Mucosa of descending colon (tissue), 3 donors: ENCODE measurements at places on chromosomes 4 and X.

GRCh38 chr4:118280501-118281218 is 72.1 kb downstream of the PRSS12 start:
- no peak for DNase-seq

GRCh38 chrX:6449946-6450345 is 85.0 kb downstream of the VCX3A start:
- no peak for DNase-seq

GRCh38 chr4:123950530-123950929 is 553.9 kb downstream of the SPRY1 start:
- no peak for DNase-seq

- DNase-seq: no peak
Observed at GRCh38 chr4:92189146-92189545, 114.6 kb upstream of the GRID2 start.

DNA sequence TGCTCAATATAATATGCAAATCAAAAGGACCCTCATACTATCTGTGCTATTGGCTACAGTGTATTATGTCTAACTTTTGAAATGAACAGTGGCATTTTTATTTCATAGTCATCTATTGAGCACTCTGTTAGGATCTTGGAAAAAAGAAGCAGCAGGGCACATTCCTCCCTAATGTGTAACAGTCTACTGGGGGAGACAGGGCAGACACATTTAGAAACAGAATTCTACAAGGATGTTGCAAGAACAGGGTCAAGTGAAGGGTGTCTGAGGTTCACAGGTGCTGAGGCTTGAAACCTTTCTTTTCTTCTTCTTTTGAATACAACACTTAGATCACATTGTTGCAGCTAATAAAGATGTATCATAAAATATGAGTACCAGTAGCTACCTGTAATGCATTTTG is 129.7 kb upstream of the SLC4A4 start:
- no peak for DNase-seq

- no peak for DNase-seq
Observed at GRCh38 chrX:16855363-16856075, 14.6 kb downstream of the RBBP7 start.

GRCh38 chr4:153038623-153039311 is 102.6 kb downstream of the FHDC1 start:
- DNase-seq: no peak

GRCh38 chr4:109155682-109156283 is 146.7 kb downstream of the COL25A1 start:
- DNase-seq: no peak

GRCh38 chr4:38284294-38285030 is 324.3 kb downstream of the PTTG2 start:
- DNase-seq: no peak

GRCh38 chr4:95129031-95129430 is 371.3 kb downstream of the BMPR1B start:
- DNase-seq: no peak

- no peak for DNase-seq
Observed at GRCh38 chrX:99653352-99653751, 756.7 kb downstream of the PCDH19 start.

DNA sequence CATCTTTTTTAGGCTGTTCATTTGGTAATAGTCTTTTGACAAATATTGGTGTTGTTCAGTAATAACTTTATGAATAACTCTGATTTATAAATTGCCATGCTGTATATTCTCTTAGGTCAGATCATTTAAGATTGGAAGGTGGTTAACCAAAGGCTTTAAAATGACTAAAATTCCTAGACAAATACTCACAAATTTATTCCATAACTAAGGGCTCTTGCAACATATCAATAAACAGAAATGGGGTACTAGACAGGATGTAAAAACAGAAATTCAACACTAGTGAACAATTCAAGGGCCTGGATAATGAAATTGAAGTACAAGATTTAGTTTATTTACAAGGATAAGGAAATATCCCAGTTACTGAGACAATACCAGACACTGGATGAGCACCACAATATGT is 328.6 kb downstream of the PCDH19 start:
- no peak for DNase-seq

- no peak for DNase-seq
Observed at GRCh38 chr4:99047710-99048109, 40.9 kb downstream of the ADH5 start.

GRCh38 chr4:168164045-168164444 is 71.7 kb downstream of the ANXA10 start:
- no peak for DNase-seq

DNA sequence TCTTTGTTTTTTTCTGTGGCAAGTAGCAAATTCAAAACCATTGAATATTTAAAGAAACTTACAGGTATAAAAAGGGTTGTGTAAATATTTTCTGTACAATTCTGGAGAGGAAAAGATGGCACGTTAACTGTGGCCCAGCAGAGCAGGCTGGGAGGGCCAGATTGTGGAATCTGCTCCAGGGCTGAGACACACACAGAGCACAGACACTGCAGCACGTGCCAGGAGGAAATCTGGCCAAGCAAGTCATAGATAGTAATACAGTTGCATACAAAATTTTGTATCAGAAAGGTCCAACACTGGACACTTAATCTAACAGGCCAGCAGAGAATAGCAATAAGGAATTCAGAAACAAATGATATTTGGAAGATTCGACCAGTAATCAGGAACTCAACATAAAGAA is 763.7 kb downstream of the PDHA2 start:
- DNase-seq: no peak

- no peak for DNase-seq
Observed at GRCh38 chrX:40459571-40460158, 121.1 kb upstream of the ATP6AP2 start.

GRCh38 chrX:72114306-72114705 is 17.4 kb downstream of the RTL5 start:
- no peak for DNase-seq

DNA sequence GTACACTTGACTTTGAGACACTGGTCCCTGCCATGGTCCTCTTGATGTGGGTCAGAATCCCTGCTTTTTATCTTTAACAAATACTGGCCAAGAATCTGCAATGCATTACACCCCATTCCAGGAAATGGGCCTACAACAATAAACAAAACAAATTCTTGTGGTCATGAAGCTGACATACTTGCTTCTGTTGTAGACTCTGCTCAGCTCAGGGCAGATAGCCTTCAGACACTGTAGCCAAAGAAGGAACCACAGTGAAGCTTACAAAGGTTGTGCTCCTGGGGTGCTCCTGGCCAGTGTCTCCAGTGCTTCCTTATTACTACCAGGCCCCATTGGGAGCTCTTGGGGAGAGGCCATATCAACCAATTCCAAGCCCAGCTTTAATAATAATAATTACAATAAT is 21.8 kb downstream of the KIAA1210 start:
- no peak for DNase-seq

DNA sequence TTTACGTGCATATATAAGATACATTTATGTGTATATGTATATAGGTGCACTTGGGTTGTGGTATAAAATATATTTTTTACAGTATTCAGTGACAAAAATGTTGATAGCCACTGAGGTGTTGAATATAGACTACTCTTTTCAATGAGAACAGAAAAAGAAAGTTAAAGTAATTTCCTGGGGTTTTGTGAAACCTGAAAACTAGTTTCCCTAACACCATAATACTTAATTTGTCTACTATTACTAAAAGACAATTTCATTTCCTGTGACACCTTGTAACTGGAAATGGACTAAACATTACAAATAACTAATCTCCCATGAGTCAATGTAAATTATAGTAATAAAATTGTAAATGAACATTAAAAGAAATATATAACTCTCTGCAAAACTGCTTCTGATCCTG is 32.0 kb upstream of the MAP9 start:
- no peak for DNase-seq

GRCh38 chr4:163048447-163048846 is 118.2 kb downstream of the NAF1 start:
- DNase-seq: peak; percentile 27

DNA sequence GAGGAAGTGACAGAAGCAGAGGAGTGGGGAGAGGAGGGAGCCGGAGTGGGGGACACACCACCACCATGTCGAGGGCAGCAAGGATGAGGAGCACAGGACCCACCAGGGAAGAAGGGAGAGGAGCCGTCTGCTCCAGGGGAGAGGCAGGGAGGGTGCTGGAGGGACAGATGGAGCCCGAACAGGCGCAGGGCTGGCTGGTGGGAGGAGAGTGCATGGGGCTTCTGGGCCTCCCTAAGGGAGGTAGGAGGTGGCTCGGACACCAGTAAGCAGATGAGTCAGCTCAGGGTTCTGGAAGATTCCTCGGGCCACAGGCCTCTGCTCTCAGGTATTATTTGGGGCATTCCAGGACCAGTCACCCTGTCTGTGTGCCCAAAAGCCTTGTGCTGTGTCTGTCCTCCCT is 29.8 kb downstream of the ATP2B3 start:
- DNase-seq: no peak

DNA sequence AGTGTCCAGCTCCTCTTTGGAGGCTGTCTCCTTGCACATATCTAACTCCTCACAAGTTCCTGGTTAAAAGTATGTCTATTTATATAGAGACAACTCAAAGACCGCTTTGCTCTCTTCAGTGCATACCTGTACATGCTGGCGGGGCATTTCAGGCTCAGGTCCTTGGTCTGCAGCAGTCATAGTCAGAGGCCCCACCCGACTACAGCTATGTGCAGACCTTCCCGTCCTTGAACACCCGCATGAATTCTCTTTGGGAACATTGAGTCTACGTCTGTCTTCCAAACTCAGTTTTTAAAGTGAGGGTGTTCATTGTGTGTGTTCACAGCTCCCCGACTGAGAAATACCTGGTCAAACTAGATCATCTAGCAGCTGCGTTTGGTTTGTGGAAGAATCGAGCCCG is 4.2 kb downstream of the BCOR start:
- DNase-seq: no peak

- no peak for DNase-seq
Observed at GRCh38 chr4:127528302-127528701, 104.5 kb upstream of the INTU start.

GRCh38 chr4:112808001-112808400 is 171.1 kb downstream of the LARP7 start:
- no peak for DNase-seq
